Left lobe of liver (tissue), 2 donors: ENCODE measurements at places on chromosomes 3 and 15. TPM values are rescaled to one million over a fixed set of nuclear protein-coding genes. Genes with fewer than 3 reads are reported as not detected.

- no peak for DNase-seq
These were observed 144.2 kb upstream of the SOX2 start for GRCh38 chr3:181567311-181568075.

DNA sequence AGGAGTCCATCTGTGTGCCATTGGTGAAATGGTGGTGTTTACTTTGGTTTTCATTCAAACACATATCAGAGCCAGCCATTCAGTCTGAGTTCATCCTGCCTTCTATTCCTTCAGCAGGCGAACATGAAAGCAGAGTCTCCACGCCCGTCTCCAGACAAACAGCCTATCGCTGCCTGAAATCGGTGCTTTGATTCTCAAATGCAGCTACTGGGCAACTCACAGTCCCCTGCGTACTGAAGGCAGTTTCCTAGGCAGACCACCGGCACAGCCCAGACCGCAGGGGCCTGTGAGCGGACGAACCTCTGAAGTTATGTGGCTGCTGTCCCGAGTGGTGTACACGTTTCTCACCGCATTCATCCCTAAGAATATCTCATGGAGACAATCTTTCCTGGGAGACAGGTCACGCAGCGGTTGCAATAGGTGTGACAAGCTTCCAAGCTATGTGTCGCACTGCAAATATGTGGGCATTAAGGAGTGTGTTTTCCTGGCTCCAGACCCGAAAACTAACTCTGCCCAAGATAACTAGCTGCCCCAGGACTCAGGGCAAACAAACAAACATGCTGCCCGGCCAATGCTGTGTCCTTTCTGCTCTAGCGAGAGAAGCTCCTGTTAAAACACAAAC, 16.9 kb upstream of the RYR3 start:
- no peak for DNase-seq

GCSAM gene
- 0.18 TPM for total RNA-seq

DNA sequence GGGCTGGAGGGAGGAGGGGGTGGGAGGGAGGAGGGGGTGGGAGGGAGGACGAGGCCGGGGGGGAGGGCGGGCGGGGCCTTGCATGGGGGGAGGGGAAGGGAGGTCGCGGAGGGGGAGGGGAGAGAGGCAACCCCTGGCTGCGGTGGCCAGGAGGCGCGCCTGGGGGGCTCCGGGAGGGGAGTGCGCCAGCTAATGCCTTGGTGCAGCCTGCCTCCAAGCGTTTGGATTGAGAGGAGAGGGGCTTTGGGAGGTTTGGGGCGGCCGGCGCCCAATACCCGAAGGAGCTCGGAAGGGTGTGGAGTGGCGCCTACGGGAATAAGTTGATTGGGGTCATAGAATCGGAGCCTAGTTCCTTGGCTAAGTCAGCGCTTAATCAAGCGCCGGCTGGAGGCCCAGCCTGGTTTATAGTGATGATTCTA, 557 bp downstream of the TFG start:
- DNase-seq: no peak

OXNAD1 gene
- total RNA-seq: 17.8 TPM

ACKR2 gene
- 17.6 TPM for total RNA-seq

ANKUB1 gene
- not detected for total RNA-seq

FBXO40 gene
- 0.03 TPM for total RNA-seq

LOXL1 gene
- total RNA-seq: 0.75 TPM

DNA sequence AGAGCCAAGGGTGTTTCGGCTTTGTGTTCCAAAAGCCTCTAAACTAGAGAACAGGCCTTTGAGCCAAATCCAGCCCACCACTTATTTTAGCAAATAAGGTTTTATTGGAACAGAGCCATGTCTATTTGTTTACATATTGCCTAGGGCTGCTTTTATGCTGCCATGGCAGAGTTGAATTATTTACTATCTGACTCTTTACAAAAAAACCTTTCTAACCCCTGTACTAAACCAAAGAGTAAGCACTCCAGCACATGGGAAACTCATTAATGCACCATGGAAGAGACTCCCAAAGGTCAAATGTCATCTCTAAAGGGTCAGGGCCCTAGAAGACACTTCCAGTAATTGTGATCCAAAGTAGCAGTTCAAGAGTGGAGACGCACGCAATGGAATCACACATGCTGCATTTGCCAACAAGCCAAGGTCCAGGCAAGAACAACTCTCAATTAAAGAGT, 22.3 kb downstream of the OSBPL10 start:
- no peak for DNase-seq

GRCh38 chr3:68239542-68239941, 585.1 kb upstream of the SUCLG2 start:
- DNase-seq: no peak

DNA sequence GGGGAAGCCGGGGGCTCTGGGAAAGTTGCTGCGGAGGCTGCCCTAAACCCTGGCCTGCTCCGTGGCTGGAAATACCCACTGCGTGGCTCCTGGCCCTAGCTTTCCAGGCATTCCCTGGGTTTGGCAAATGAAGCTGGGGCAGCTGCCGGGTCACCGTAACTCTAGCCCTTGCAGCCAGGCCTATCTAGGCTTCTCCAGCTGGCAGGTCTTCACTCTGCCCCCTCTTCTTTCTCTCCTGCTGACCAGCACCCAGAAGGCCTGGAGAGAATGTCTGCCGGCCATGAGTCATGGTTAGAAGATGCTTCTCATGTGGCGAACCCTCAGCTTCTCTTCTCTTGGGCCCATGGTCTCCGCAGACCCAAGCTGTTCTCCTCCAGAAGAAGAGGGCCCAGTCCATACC, 5.6 kb upstream of the DLL4 start:
- DNase-seq: no peak

FGF12 gene
- 0.63 TPM for total RNA-seq

GUCA1C gene
- total RNA-seq: not detected
